ENCODE measurements at places on chromosomes 2 and 18.

GRCh38 chr18:8489761-8490160 is 119.5 kb upstream of the RAB12 start:
- no peak for DNase-seq

- no peak for DNase-seq
Observed at GRCh38 chr2:239057533-239057932, 209.6 kb downstream of the TWIST2 start.

- peak; percentile 38 for DNase-seq
Observed at GRCh38 chr2:112690853-112691401, 29.9 kb upstream of the NT5DC4 start.

DNA sequence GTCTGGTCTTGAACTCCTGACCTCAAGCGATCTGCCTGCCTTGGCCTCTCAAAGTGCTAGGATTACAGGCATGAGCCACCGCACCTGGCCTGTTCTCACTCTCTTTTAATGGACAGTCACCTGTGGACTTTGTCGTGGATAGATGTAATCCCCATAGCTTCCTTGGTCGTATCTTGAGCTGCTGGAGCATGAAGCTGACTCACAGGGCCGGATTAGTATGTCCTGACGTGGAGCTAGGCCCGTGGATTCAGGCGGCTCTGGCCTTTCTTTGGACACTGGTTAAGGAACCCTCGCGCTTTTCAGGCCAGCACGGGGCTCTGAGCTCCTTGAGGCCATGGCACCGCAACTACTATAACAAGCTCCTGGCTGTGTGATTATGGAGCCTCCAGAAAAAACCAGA is 27.5 kb upstream of the GBX2 start:
- DNase-seq, result no peak

GRCh38 chr2:104213758-104214157 is 640.2 kb upstream of the POU3F3 start:
- no peak for DNase-seq

GRCh38 chr2:54945391-54946219 is 104.6 kb downstream of the RTN4 start:
- no peak for DNase-seq

- no peak for DNase-seq
Observed at GRCh38 chr18:9876867-9877654, 8.7 kb upstream of the TXNDC2 start.

Data from D721Med (cell line).